ENCODE measurements at places on chromosomes 6 and 20.

DNA sequence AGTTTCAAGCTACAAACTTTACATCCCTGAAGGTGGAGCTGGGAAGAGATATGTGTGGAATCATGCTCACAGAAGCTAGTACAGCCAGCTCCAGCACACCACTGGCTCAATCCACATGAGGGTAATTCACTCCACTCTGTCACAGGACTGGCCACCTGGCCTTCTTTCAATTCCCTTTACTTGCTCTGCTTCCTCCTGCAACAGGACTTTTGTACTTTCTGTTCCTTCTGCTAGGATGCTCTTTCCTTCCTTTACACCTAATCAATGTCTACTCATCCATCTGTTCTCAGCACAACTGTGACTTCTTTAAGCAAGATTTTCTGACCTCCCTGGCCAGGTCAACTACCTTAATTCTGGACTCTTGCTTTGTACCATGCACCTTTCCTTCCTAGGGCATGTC is 39.4 kb upstream of the MYB start:
- no peak for DNase-seq

- no peak for DNase-seq
These were observed 108.8 kb upstream of the TBX18 start for GRCh38 chr6:84872996-84873723.

DNA sequence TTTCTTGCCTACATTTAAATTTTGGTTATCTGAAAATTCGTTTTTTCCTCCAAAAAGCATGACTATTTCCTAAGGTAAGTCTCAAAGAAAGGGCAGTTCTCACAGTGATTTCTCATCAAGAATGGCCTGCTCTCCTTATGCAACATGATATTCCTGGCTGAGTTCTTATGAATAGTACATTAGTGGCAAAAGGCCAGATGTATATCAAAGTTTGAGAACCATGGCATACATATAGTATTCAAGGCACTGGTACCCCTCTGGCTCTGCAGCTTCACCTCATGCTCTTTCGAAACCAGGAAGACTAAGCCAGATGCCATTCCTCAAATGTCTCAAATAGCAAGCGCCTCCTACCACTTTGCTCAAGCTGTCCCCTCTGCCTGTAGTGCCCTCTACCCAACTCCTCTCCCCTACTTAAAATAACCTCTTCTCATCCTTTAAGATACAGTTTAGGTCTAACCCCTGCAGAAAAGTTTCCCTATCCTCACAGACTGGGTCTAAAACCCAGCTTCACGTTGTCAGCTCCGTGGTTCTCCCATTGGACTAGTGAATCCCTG is 280.3 kb downstream of the HACE1 start:
- no peak for DNase-seq

GRCh38 chr6:79423216-79423615 is 114.0 kb downstream of the LCA5 start:
- no peak for DNase-seq

- no peak for DNase-seq
These were observed 251.2 kb downstream of the GJA1 start for GRCh38 chr6:121686611-121687023.

DNA sequence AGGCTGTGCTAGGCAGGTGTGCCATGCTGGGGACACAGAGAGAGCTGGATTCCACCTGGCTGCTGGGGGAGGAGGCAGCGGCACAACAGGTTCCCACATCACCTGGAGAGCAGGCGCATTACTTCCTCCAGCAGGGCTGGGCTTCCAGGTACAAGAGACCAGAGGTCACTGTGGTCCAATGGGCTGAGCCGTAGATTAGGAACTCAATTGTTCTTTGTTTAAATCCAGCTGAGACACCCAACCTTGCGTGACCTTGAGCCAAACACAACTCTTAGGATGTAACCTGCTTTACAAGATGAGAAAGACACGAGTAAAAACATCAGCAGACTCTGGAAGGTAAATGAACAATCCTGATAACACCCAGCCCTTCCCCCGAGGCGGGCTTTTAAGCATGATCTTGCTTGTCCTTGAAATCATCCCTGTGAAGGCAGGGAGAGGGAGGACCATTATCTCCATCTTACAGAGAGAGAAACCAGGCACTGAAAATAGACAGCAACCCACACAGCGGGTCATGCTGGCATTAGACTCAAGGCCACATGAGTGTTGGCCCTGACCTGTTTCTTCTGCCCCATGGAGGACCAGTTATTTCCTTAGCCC is 216.5 kb upstream of the RREB1 start:
- DNase-seq = no peak

DNA sequence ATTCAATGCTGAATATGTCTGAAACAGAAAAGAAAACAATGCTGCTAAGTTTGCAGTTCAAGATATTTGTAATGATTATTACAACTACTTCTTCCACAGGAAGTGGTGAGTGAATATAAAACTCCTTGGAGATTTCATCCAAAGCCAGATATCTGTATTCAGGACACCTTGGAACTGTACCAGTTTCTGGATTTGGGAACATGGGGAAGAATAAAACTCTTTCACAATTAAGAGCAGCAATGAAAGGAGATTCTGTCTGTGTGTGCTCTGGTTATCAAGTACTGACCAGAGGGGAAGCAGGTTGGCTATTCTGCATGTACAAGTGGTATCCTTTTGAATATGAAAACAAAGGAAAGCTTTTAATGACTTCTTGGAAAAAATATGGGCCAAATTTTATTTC is 21.1 kb downstream of the ELOVL2 start:
- DNase-seq = no peak

DNA sequence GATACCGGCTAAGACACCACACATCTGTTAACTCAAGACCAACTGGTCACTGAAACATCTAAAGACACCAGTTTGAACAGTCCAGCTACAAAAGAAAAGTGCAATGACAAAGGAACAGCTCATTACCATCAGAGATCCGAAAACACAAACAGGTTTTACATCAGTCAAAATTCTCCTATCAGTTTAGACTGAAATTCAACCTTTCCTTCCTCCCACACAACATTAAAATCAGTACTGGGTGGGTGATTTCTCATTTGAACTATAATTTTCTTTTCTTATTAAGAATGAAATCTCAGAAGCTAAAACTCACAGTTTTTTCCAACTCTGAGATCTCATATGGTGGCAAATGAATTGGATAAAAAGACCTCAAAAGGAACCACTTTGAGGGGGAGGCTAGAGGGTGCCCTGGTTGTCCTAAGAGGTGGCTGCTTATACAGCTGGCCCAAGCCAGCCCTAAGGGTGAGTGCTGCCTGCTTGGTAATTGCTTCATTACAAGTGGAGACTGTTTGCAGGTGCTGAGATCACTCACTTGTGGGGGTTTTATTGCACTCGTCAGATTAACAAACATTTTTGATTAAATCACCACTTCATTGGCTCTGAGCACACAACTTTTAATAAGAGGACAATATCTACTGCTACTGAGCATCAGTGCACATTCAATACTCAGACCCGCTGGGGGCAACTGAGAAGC is 4.3 kb downstream of the CCDC167 start:
- no peak for DNase-seq

GRCh38 chr20:62975251-62975760 is 22.8 kb downstream of the SLC17A9 start:
- no peak for DNase-seq

DNA sequence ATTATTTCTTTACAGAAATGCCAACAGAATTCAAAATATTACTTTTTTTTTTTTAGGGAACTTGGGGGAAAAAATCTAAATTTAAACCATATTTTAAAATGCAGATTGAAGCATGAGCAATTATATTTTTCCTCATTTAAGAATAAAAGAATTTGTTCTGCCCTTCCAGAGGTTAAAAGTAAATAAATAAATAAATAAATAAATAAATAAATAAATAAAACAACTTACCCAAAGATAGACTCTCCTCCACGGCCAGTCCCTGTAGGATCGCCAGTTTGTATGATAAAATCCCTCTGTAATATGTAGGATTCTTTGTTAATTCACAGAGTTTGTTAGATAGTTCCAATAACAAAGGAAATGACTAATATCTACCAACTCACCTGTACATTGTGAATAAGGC is 4.7 kb downstream of the PPIL4 start:
- DNase-seq = no peak

DNA sequence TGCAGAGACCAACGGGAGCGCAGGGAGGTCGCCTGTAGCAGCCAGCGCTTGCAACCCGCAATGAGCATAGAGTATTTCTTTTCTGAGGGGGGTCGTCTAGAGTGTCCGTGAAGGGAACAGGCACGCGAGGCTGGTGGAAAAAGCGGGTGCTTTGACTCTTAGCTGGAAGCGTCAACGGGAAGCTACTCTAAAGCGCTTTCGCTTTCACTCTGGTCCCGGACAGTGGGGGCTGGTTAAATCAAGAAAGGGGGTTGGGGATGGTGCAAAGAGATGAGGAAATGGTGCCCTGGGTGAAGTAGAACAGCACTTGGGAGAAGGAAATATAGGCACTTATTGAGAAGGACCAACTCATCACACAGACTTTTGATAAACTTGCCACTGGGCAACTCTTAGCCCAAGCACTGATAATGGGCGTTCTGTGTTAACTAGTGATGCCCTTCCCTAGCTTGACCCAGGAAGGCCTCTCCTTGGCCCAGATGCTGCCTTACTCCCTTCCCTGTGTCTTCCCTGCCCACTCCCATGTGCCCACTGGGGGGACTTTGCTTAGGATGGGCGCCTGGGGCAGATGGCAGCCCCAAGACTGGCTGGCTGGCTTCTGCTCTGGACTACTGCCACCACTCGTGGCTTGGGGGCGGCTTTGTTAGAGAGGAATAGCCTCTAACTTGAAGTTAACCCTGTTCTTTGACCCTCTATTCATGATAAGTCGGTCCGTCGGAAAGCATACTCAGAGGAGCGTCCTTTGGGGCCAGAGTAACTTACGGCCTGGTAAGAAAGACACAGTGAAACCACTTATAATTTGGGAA is 585 bp downstream of the PSMB9 start:
- DNase-seq = no peak

DNA sequence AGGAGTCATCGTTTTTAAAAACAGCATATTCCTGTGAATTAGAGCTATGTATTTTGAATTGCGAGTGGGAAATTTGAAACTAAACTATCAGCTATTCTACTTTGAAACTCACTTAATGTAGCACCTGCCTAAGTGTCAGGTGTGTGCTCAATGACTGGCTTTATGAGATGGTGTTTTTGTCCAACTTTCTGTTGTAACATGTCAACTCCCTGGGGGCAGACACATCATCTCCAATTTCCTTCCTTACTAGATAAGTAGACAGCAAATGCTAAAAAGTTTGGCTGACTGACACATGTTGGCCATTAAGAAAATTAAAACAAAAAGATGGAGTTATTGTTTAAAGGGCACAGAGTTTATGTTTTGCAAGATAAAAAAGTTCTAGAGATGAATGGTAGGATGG is 226.9 kb downstream of the TFAP2B start:
- DNase-seq = no peak

DNA sequence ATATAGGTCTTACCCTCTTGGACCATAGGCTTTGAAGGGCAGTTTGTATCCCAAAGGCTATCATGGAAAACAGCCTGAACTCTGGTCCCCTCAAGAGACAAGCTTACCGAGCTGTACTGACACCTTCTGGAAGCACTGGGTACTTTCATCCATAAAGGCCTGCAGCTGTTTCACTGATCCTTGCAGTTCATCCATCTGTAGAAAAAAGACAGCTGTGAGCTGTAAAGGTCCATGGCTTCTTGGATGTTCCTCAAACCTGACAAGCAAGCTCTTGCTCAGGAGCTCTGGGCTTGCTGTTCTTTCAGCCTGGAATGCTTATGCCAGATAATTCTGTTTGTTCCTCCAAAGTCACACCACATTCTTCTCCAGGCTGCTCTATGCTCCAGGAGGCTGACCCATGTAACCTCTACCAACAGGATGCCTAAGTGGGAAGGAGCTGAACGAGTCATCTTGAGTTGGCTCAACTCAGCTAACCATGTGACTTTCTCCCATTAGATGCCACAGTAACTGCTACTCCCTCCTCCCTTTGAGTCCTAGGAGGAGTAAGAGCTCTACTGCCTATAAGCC is 8.8 kb upstream of the NDRG3 start:
- no peak for DNase-seq

- DNase-seq = no peak
These were observed 94.8 kb downstream of the MBOAT1 start for GRCh38 chr6:20117474-20117873.

DNA sequence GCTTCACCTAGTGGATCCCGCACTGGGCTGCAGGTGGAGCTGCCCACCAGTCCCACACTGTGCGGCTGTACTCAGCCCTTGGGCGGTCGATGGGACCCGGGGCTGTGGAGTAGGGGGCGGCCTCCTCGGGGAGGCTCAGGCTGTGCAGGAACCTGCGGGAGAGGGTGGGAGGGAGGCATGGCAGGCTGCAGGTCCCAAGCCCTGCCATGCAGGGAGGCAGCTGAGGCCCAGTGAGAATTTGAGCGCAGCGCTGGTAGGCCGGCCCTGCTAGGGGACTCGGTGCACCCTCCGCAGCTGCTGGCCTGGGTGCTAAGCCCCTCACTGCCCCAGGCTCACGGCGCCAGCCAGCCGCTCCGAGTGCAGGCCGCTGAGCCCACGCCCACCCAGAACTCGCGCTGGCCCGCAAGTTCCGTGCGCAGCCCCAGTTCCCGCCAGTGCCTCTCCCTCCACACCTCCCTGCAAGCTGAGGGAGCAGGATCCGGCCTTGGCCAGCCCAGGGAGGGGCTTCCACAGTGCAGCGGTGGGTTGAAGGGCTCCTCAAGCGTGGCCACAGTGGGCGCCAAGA is 1407.6 kb downstream of the EPHA7 start:
- DNase-seq = no peak

GRCh38 chr20:5835871-5836270 is 85.7 kb downstream of the SHLD1 start:
- no peak for DNase-seq

- DNase-seq = no peak
These were observed 861 bp downstream of the PCMTD2 start for GRCh38 chr20:64256282-64256935.

DNA sequence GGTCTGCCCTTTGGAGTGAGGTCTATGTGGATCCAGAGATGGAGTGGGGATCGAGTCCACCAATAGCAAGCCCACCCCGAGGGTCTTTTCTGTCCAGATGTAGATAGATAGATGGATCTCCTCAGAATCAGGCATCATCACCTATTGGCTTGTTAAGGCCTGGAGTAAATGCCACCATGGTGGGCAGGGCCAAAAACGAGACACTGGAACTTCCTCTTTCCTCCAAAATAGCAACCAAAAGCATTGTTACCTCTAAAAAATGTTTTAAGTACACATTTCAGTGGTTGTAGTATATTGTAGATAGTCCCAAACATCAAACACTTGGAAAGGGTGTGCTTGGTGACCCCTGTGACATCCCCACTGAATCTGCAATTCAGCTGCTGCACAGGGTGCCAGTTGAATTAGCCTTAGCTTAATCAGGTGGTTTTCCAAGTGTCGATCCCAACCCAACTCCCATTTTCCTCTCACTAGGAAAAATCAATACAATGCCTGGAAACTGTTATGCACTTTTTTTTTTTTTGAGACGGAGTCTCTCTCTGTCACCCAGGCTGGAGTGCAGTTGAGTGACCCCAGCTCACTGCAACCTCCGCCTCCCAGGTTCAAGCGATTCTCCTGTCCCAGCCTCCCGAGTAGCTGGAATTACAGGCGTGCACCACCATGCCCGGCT is 35.0 kb upstream of the NELFCD start:
- no peak for DNase-seq
